ENCODE measurements at places on chromosomes 5 and 9.

GRCh38 chr5:88847420-88847819 lies 35.6 kb downstream of the MEF2C start:
- DNase-seq, result no peak

DNA sequence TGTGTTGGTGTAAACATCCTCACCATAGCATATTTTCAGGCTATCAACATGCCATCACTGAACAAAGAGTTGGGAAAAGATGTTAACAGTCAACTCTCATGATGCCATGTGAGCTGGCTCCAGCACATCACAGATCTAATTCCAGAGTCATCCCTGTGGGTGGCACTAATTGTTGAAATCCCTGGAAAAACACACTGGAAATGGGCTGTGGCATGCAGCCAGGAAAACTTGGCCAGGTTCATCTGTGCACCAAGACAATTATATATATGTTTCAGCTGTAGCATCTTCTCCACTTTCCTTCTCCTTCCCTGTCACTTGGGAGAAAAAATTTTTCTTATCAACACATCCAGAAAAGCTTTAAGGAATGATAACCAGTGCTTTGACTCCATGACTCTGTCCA lies 313.7 kb downstream of the TRIM32 start:
- DNase-seq, result no peak

- peak; percentile 49 for DNase-seq
Observed at GRCh38 chr9:37947977-37948376, 44.0 kb upstream of the SLC25A51 start.

DNA sequence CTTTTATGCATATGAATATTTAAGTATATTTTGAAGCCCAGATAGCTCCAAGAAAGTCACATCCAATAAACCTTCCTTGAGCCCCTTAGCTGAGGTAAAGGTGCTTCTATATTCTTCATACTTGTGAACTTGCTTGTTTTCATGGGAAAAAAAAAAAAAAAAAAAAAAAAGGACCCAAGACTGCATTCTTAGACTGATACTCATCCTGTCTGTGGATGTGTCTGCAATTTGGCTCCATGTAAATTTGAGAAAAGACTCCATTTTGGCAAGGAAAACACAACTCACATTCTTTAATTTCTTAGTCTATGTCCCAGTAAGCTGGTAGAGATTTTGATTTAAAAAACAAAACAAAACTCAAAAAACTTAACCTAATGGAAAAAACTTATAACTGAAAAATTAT lies 238.3 kb downstream of the FBXL17 start:
- DNase-seq, result no peak

GRCh38 chr9:100990605-100991381 lies 37.7 kb upstream of the PLPPR1 start:
- DNase-seq, result no peak

DNA sequence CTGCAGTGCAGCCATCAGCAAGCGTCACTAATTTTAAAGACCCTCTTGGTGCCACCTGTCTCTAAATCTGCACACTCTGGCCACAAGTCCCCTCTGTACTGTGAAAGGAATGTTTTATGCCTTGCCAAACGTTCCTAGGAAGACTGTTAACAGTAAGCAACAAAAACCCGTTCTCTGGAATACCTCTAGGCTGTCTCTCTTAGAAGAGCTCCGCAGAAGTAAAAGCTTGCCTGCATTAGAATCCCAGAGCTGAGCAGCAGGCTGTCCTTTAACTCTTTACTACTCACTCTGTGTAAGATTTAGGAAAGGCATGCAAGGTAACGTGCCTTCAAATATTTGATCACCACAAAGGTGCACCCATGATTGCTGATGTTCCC lies 53.9 kb upstream of the C9orf72 start:
- DNase-seq, result no peak

DNA sequence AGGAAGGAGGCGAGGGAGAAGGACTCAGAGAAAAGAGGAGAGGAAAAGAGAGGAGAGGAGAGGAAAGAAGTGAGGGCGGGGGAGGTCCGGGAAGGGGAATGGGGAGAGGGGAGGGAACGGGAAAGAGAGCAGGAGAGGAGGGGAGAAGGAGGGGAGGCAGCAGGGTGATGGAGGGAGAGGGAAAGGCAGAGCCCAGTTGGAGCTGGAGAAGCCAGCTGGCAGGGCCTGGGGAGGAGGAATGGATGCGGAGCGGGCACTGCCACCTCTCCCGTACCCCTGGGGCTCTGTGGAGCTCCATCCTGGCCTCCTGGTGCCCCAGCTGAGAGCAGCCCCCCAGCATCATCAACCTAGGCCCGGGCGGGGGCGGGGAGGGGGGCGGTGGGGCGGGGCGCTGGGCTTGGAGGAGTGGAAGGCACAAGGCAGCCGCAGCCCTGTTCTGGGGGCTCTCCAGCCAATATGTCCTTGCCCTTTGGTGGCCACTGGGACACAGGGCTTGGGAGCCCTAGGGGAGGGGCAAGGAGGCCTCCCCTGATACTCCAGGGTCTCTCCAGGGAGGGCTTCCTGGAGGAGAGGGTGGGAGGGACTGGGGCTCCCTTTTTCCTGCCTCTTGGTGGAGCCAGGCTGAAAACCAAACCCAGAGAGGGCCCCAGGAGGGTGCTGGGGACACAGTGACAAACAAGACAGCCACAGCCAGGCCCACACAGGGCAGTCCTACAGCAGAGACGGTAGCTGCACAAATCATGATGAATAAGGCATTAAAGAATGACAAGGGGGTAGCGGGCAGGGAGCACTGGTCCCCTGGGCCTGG lies 123.7 kb downstream of the C9orf50 start:
- DNase-seq, result no peak

GRCh38 chr5:77776554-77777206 lies 541 bp upstream of the TBCA start:
- no peak for DNase-seq

GRCh38 chr9:37284636-37285035 lies 137.9 kb upstream of the GRHPR start:
- DNase-seq, result no peak

- no peak for DNase-seq
Observed at GRCh38 chr9:86842573-86842972, 104.7 kb downstream of the GAS1 start.

DNA sequence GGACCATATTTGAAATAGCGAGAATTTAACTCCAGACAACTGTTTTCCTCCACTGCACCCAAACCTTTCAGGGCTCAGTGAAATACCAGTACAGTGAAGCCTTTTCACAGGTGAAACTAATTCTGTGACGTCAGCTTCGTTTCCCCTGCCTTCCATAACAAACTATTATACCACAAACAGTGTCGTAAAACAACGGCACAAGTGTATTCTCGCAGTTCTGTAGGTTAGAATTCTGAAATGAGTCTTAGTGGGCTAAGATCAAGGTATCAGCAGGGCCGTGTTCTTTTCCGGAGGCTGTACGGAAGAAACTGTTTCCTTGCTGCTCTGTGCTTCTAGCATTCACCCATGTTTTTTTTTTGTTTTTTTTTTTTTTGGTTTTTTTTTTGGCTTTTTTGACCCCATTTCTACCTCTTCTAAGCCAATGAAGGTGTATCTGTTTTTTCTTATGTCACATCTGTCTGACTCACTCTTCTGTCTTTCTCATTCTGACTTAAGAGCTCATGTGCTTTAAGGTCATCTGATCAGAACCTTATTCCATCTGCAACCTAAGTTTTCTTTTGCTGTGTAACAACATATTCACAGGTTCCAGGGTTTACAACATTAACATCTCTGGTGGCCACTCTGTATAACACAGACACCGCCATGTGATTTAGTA lies 20.1 kb downstream of the ISOC1 start:
- no peak for DNase-seq

- no peak for DNase-seq
Observed at GRCh38 chr5:176796411-176796810, 13.9 kb upstream of the UNC5A start.

DNA sequence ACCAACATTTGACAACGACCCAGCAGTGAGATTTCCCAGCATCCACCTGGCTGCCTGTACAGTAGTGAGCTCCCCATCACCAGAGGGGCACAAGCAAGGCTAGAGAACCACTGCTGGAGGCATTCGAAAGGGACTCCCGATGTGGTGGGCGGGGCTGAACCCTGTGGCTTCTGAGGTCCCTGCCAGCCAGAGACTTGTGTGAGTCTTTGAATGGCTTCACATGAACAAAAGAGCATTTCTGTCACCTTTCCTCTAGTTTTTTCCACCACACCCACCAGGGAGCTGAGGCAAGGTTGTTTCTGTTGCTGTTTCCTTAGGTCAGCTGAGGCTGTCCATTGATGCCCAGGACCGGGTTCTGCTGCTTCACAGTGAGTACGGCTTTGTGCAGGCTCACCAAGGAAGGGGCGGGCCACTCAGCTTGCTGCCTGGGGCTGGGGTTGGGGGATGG lies 15.7 kb downstream of the RGS3 start:
- DNase-seq, result no peak

DNA sequence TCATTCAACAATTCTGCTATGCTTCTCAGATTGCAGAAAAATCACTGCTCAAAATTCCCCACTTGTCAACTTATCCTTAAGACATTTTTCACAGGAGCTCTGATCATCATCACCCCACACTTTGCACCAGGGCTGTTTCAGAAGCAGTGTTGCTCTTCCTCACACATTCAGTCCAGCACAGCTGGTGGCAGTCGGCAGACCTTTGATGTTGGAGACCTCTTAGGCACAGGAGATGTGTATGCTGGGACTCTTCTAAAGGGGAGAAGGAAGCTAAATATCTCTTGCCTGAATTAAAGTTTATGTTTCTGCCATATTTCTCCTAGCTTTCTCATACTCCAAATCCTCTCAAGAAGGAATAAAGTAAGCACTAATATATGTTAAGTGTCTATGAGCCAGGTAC lies 44.8 kb upstream of the SSBP2 start:
- DNase-seq, result no peak

- DNase-seq, result no peak
Observed at GRCh38 chr5:9502864-9503263, 43.0 kb downstream of the SEMA5A start.

DNA sequence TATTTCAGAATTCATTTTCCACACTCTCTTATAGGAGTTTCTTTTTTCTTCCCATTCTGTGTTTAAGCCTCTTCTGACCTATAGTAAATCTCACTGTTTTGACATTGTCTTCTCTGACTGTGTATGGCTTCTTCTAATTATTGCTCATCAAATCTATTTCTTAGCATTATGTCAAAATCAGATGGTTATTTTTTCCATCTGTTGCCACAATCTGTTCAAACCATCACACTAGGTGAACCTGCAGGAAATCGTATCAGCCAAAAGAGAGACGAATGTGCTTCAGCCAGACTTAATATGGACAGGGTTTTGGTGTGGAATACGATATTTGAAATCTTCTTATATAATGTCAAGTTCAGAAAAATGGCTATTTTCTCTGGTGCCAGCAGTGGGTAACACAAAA lies 15.9 kb upstream of the SEMA4D start:
- no peak for DNase-seq

DNA sequence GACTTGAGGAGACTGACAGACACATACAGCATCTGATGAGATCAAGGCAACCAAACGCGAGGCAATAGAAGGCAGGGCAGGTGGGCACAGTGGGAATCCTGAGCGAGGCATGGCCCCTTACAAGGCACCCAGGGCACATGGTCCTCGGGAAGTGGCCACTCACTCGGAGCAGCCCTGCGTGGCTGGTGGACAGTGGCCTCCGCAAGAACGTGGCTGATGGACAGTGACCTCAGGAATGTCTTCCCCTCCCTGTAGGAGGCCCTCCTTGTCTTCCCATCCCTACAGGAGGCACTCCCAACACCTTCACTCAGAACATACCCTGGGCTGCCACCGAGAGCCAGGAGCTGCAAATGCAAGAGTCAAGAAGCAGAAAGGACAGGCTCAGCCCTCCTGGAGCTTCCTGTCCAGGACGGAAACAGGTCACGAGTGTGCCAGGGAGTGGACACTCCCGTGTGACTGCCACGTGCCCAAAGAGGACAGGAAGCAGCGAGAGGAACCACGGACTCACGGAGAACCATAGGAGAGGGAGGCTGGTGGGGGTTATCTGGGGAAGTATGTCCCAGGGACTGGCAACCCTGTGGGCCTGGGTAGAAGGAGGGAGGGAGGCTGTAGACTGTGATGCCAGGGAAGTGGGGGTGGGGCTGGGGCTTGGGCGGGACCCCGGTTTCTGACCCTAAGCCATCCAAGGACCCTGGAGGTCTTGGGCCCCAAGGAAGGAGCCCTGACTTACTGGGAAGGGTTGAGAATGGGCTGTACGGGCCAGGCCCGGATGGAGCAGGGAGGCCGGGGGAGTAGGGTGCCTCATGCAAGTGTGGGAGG lies 321.9 kb upstream of the IRX4 start:
- DNase-seq, result no peak

DNA sequence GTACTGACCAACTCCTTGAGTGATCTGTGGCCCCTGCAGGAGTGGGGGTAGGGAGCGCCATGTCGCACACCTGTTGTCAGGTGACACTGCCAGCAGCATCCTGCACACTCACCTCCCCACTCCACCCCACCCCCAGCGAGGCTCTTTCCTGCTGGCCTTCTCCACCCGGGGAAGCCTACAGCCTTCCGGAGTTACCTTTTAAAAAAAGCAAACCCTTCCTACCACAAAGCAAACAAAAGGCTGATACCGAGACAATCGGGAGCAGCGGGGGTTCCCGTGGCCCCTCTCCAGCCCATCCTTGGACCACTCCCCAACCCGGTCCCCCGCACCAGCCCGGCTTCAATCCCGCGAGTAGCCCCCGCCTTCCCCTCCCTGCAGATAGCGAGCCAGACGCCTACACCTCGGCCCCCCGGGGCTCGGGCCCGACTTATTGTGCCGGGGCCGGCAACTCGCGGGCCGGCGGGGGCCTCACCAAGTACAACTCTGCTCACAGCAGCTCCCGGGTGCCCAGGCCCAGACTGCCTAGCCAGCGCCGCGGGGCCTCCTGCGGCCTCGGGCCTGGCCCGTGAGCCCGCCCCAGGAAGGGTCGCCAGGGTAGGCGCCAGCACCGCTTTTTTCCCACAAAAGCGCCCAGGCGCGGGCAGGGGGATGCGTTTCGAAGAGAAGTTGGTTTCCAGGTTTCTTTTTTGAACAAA lies 724 bp downstream of the MACROH2A1 start:
- no peak for DNase-seq

DNA sequence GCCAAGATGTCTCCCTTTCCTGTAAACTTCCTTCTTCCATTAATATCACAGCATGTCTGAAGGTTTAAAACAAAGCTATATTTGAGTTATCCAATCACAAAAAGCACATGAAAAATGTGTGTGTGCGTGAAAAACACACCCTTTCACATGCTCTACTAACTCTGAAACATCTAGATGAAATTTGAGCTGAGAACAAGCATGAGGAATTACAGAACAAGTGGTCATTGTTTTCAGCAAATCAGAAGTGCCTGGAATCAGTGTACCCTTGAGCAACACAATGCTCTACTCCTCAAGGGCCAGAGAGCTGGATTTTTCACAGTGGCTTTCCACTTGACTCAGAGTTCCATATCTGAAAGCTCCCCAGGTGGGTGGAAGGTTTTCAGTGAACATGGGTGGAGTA lies 255.9 kb downstream of the PSAT1 start:
- DNase-seq, result no peak

All from inflammatory macrophage treated with lipopolysaccharide for 1 hour (primary cell).